GM18507 (cell line): ENCODE measurements at places on chromosomes 4 and X.

DNA sequence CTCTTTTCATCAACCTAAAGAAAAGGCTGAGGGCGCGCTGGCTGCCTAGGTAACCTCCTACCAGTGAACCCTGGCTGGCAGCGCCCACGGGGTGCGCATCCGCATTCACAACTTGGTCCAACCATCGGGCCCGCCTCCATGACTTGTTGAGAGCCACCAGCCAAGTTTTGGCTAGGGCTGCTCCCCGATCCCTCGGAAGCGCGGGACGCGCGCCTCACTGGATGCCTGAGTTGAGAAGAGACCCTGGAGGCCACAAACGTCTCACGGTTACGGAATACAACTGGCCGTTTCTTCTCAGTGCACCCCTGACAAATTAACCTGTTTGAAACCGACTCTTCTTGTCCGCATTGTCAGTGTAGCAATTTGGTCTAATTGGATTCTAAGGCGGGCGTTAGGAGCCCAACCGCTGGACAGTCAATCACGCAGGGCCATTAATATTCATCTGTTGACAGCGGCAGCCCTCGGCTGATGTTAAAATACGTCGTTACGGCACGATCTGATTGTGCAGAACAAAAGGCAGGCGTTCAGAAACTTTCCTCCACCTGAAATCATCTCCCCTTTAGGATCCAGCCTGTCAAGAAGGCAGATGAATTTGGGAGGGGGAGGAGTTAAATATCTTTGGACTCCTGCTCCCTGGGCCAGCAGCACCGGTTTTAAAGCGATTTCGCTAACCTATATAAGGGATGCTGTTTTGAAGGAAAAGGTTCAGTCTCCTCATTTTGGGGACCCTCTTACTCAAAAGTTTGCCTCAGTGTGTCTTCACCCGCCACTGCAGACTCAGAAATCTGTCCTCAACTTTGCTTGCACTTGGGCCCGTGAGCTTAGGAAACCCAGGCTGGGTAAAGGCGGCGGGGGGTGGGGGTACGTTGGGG, 1.2 kb downstream of the GPC3 start:
- DNase-seq = no peak

DNA sequence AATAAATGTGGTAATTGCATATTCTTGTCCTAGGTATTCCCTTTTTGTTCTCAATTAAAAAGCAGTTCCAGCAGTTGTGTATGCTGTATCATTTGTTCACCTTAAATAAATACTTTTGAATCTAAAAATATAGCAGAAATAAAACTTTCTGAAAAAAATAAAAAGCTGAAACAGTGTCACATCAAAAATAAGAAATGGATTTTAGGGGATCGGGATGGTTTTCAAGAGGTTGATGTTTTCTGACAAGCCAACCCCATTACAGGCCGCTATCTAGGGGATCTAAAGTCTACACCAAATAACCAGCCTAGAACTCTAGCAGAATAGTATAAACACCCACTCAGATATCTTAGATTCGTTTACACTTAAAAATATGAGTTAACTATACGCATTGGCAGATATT, 95.4 kb upstream of the MAML3 start:
- no peak for DNase-seq

GRCh38 chr4:2084316-2084715, 25.2 kb downstream of the NAT8L start:
- DNase-seq = no peak

DNA sequence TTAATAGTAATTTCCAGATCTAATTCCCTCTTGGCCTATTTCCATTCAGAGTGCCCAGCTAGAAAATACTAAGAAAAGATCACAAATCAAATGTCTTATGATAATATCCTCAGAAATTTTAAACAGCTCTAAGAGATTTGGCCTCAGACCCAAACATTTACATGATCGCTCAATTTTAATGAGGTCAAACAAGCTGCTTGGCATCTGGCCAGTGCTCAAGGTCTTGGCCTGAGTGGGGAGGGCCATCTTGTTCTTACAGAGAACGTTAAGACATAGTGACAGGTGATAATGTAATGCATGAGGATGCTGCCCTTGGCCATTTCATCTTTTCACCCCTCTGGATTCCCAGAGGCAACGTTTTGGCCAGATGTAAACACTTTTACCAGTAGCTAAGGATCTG, 159.2 kb upstream of the SLC7A11 start:
- DNase-seq = no peak

- DNase-seq = no peak
Observed at GRCh38 chr4:38188631-38189101, 228.5 kb downstream of the PTTG2 start.
